ENCODE measurements at places on chromosomes 4 and X.

DNA sequence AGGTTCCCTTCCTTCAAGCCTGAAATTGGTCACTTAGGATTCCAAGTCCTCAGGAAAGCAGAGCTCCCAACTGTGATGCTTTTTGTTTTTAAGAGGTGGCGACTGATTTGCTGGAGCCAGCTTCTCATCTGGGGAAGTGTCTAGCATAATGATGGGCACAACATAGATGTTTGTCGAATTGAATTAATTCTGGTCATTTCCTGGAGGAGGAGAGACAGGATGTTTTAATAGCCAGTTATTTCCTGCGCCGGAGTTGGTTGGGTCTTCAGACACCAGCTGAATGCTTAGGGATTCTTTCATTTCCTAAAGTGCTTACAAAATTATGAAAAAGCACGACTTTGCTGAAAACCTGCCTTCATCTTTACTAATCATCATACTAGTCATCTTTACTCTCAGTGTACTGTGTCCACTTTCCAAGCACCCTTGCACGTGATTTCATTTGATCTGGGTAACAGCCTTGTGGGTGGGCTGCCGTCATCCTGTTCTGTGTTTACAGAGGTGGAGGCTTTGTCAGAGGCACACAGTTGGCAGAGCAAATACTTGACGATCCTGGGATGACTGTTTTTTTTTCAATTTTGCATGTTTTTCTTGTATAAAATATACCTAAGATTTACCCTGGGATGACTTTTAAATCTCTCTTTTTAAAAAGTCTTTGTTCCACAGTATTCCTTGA lies 49.5 kb downstream of the RGS12 start:
- peak; percentile 66 for DNase-seq

DNA sequence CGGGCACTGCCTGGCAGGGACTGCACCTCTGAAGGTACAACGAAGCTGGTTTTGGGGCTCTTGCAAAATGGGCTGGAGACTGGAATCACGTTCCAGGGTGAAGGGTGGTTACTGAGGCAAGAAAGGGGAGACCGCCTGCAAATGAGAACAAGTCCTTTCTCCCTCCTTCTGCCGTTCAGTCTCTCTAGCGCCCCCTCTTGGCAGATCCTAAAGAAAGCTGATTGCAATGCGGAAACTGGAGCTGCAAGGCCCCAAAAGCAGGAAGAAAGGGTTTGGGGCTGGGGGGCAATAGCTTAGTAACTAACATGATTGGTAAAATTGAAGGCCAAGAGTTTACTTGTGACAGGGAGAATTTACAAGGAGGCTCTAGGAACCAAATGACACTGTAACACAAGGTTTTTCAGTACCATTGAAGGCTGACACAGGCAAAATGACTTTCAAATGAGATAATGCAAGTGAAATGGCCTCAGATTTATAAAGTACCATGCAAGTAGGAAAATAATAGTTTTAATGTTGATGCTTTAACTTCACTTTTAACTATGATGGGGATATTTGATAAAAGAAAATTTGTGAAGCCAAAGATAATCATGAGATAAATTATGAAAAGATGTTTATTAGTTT lies 222.7 kb upstream of the HAND2 start:
- DNase-seq: peak; percentile 13

DNA sequence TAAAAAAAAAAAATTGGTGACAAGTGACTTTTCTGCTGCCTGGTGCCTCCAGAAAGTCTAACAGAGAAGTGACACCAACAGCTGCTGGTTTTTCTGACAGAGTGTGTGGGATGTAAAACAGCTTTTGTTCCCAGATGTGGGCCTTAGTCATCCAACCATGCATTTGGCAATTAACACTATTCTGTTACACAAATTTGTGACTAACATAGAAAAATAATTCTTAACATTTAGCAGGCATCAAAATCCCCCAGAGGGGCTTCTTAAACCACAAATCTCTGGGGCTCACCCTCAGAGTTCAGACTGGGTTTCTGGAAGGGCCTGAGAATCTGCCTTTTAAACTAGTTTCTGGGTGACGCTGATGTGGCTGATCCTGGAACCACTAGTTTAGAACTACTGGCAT lies 100.5 kb upstream of the PCDH7 start:
- DNase-seq: peak; percentile 40

DNA sequence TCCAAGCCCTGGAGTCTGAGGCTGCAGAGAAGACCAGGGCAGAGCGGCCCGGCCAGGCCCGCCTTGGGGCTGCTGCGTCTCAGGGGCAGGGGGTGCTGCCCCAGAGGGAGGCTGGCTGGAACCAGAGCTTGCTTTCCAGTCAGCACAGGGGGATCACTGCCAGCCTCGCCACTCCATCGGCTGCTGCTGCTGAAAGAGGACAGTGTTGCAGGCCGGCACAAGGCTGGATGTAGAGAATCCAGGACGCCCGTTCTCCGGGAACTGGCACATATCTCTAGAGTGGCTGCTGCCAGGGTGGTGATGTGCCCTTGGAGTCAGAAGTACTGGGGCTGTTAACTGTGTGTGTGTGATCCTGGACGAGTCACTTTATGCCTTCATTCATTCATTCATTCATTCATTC lies 31.9 kb upstream of the SORCS2 start:
- DNase-seq: no peak

DNA sequence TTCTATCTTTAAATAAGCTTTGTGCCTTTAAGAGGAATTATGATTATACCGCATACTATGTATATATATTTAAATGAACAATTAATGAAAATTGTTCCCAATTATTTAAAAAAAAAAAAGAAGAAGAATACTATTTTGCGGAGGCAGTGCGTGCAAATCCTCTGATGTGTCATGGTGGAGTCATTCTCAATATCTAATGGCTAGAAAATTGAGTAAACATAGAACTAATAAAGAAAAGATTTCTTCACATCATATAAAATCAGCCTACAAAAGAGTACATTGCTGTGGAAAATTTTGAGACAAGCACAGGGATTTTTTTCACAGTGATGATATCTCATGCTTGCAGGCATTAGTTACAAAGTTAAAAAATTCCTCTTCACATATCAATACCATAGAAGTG lies 2.6 kb upstream of the EREG start:
- DNase-seq: no peak

DNA sequence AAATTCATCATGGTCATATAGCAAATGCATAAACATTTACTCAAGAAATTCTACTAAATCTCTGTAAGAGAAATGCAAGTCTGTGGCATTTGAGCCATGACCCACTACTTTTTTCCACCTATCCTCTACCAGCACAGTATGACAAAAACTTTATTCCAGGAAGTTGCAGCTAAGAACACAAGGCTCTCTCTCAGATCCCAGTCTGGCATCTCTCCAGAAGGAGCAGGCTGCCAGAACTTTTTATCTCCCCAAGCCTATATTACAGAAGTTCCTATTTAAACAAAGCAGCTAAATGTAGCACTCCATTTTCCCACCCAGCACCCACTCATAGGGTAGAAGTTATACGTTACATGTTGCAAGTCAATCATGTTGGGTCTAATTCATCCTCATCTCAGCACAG lies 49.3 kb upstream of the EPGN start:
- DNase-seq: peak; percentile 44

DNA sequence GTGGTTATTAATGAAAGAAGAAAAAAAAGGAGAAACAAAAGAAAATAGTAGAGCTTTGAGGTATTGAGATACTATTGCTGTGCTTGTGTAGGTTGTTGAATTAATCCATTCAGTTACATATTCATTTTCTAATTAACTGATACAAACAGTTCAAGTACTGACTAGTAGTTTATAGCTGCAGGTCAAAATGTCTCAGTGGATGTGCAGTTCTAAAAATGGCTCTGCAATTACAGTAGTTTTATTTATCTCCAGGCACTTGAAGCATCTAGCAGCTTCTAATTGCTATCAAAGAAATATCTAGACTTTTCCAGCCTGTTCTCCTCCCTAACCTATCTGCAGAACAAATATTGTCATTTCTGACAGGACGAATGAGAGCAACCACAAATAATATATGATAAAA lies 1887.7 kb upstream of the PCDH7 start:
- no peak for DNase-seq

DNA sequence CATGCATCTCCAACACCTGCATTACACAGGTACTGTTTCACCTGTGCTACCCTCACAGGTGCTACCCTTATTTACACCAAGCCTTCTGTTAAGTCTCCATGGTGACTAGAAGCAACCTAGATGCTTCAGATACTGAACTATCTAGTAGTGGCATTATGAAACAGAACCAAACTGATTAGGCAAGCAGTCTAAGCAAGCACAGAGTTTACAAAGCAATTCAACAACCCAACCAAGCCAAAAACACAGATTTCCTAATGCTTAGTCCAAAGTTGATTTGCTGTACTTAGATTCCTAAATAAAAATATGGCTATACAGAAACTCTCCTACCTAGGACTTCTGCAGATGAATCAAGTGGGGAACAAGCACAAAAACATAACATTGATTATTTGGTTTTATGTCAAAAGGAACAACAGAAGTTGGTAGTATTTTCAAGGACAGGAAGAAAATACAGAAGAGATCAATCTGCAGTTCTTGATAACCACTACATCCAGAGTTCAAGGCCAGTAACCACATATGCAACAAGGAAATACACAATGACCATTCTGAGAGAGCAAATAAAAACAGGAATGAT lies 3.2 kb downstream of the TAPT1 start:
- no peak for DNase-seq

GRCh38 chr4:48963042-48963679 lies 22.9 kb upstream of the CWH43 start:
- peak; percentile 86 for DNase-seq

- no peak for DNase-seq
Measured at GRCh38 chr4:81449015-81449414, 22.7 kb downstream of the RASGEF1B start.

DNA sequence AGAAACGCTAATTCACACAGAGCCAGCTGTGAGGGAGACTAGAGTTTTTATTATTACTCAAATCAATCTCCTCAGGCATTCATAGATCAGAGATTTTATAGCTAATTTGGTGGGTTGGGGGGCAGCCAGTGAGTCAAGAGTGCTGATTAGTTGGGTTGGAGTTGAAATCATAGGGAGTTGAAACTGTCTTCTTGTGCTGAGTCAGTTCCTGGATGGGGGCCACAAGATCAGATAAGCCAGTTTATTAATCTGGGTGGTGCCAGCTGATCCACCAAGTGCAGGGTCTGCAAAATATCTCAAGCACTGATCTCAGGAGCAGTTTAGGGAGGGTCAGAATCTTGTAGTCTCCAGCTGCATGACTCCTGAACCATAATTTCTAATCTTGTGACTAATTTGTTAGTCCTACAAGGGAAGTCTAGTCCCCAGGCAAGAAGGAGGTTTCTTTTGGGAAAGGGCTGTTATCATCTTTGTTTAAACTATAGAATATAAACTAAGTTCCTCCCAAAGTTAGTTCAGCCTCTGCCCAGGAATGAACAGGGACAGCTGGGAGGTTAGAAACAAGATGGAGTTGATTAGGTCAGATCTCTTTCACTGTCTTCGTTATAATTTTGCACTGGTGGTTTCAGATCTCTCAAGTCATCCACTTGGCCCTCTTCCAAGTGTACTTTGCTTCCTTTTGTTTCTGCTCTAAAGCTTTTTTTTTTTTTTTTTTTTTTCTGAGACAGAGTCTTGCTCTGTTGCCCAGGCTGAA lies 5.4 kb upstream of the NAA11 start:
- peak; percentile 8 for DNase-seq

GRCh38 chr4:54872261-54872660 lies 214.5 kb downstream of the KIT start:
- DNase-seq: peak; percentile 57

- DNase-seq: no peak
Measured at GRCh38 chrX:150982235-150982787, 824 bp upstream of the HMGB3 start.

DNA sequence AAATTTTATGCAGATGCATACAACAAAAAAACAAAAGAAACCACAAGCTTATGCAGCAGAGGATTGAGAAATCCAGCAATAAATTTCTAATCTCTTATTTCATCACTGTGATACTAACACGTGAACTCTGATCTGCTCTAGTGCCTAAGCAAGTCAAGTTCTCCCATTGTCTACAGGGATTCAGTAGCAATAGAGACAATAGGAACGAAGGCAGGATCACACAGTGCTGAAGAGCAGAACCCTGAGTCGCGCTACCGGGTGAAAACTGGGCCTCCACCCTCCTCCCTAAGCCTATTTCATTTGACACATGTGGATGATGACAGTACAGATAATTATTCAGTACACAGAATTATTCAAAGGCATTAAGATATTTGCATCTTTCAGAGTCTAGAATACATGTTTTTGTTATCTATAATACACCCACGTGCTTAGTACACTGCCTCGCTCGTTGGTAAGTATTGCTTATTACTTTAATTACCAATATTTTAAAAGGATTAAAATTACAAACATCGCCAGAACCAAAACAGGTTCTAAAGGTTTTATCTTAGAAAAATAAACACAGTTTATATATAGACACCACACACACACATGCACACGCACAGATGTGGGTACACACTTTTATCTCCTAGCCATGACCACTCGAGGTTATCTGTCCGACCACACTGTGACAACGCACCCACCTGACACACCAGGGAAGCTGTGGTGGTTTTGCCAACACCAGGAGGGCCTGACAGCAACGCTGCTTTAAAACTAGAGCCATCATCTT lies 60.1 kb downstream of the RFC1 start:
- DNase-seq: no peak

DNA sequence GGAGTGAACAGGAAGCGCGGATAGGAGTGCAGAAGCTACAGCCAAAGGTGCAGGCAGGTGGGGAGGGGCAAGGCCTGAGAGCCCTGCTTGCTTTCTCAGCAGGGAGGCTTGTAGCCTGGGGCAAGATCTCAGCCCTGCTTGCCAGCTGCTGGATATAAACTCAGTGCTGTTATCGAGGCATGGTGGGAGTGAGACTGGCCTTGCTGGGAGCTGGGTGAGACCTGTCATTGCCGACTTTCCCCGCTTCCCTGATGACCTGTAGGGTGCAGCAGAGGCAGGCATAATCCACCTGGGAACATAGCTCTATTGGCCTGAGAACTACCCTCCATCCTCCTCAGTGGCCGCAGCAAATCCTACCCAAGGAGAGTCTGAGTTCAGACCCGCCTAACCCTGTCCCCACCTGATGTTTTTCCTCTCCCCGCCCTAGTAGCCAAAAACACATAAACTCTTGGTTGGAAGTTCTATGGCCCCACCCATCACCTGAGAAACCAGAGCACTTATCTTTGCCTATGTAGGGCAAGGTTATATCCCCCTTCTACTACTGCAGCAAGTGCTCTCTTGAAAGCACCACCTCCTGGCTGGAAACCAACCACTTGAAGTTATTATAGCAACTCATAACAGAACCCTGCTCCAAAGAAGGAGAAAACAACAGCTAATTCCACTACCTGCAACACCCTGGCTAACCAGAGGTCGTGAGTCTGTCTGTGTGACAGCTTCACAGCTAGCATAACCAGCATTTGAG lies 80.7 kb downstream of the FHIP1A start:
- no peak for DNase-seq

DNA sequence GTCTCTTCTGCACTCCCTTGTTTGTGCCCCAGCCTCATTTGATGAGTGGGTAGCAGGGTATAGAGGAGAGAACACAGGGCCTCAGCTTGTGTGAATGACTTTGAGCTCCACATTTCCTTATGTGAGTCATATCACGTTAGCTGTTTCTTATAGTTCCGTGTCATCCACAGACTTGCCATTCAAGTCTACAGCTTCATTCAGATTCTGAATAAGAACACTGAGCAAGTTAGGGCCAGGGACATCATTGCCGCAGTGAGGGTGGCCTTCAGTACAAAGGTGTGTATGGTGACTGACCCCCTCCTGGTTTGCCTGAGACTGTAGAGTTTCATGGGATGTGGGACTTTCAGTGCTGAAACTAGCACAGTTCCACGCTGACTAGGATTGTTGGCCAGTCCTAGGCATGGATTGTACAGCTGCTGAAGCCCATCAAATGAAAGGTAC lies 23.6 kb downstream of the KLF3 start:
- DNase-seq: no peak
